ENCODE measurements at places on chromosomes 7 and 10.

GRCh38 chr10:77524281-77524711, 113.3 kb downstream of the KCNMA1 start:
- no peak for DNase-seq

DNA sequence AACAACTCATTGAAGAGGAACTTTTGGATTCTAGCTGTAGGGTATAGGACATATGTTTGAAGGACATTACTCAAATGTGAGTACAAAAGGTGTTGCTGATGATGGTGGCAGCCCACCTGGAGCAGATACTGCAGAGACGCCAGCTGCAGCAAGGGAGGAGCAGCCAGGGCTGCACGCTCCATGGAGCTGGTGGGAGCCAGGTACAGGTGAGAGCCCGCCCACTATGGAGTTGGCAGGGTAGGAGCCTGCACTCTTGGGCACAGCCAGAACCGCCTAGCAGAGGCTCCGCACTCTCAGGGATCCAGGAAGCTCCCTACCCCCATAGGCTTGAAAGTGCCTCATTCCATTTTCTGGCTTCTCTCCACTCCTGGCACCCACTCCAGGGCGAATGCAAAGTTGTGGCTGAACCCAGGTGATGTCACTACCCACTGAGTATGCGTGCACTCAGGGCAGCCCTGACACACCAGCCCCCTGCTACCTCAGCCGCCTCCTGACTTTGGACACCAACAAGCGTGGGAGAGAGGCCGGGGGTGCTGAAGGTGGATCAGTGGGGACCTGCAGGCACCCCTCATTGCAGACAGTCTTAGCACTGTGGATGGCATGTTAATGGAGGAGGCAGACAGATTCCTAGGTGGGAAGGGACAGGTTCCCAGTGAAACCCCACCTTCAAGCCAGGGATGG, 761.1 kb downstream of the IPMK start:
- no peak for DNase-seq

DNA sequence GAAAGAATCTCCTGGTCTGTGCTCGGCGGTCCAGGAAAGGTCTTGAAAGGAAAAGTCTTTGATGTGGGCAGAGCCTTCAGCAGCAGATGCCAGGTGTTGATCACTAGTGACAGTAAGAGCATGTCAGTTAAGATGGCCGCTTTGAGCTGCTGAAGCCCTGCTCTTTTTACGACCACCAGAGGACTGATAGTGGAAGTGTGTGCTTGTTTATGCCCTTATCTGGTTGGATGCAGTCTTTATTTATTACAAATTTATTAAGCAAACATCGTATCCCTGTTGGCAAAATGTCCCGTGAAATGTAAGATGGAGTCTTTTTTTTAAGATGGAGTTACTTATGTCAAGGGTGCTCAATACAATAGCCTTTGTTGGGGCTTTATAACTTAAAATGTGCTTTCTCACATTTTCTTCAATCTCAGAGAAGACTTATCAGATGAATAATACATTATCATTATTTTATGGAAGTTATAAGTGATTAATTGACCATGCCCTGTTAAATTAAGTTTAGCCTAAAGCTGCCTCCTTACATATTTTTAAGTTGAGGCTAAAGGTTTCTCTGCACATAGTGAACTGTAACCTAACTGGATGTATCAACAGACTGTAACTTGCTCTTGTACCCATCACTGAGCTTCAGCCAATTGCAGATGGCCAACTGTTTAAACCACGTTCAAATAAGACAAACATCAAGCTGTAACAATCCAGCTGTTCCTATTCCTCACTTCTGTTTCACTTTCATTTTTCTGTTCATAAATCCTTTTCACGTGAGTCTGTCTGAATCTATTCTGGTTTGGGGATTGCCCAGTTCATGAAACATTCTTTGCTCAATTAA, 97.4 kb upstream of the PIK3CG start:
- DNase-seq = no peak

DNA sequence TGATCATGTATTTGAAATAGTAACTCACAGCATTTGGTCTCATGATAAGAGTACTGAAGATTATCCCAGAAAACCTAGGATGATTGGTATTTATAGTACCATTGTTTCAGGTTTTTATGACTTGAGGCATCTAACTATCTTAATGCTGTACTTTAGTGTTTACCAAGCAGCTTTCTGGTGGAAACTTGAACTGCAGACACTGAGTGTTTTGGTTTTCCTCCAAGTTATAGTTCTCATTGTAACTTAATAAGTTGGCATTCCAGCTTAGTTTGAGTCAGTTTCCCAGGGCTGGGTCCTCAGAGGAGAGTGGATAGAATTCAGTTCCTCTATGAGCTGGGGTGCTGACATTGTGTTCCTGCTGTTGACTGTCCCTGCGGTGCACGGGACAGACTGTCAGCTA, 50.4 kb downstream of the SEC23IP start:
- no peak for DNase-seq

GRCh38 chr10:119478811-119479341, 63.6 kb downstream of the RGS10 start:
- DNase-seq = no peak

DNA sequence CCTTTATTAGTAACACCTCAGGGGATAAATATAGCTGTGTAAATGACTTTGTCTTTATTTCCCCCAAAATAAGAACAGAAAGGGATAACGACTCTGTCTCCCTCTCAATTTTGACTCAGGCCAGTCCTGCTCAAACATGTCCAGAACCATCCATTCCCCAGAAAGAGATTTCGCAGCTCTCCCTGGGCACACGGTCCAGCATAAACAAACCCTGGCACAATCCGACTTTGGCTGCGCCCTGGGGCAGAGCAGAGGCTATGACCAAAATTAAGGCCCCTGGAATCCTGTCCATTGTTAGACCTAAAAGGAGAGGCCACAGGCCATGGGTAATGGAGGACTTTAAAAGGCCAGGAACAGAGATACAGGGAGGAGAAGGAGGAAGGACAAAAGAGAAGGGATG, 99.1 kb downstream of the PRPF18 start:
- no peak for DNase-seq

DNA sequence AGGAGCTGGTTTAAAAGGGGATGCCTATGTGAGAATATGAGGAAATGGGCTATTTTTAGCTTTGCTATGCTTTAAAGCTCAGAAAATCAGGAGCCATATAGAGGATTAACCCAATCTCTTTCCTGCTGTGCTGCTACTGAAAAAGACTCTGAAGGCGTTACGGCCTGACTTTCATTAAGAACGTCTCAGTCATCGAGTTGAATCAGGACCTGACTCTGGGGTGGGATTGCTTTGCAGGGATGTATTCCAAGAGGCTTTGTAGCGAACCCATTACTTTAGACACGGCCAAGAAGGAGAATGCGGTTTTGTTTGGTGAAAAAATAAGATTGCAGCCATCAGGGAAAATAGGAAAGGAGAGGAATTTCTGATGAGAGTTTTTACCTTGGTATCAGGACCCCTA, 426.9 kb downstream of the CCSER2 start:
- DNase-seq = no peak

- DNase-seq = no peak
Measured at GRCh38 chr7:2006921-2007381, 225.8 kb downstream of the MAD1L1 start.

DNA sequence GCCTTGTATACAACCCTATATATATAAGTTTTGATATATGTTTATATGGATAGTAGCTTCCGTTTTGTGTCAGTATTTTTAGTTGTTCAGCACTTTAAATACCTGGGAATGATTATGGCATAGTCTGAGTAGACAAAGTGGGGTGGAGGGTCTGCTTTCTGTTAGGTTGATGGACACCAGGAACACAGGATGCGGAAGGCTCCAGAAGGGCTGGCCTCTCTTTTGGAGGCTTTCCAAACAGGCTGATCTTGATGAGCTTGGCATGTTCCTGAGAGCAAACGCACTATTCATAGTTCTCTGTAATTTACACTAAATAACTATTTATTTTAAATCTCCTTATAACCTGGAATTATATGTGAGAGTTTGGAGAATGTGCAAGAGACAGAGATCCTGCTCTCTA, 12.7 kb downstream of the AKR1E2 start:
- no peak for DNase-seq

GRCh38 chr7:92742186-92742585, 94.2 kb downstream of the CDK6 start:
- DNase-seq = no peak

DNA sequence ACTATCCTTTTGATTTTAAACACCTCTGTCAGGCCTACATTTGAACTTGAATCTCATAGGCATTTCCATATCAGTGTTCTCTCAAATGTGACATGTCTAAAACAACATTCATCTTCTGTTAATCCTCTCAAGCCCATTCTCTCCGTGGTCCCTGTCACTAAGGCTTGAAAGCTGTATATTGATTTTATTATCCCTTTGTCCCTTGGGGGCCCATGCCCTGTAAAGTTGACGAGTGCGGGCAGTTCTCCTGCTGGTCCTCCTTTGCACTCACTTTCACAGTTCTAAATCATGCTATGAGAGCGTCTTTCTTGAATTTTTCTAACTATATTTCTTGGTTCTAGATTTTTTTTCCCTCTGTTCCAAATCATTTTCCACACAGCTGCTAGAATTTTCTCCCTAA, 27.3 kb downstream of the GALNT11 start:
- no peak for DNase-seq

DNA sequence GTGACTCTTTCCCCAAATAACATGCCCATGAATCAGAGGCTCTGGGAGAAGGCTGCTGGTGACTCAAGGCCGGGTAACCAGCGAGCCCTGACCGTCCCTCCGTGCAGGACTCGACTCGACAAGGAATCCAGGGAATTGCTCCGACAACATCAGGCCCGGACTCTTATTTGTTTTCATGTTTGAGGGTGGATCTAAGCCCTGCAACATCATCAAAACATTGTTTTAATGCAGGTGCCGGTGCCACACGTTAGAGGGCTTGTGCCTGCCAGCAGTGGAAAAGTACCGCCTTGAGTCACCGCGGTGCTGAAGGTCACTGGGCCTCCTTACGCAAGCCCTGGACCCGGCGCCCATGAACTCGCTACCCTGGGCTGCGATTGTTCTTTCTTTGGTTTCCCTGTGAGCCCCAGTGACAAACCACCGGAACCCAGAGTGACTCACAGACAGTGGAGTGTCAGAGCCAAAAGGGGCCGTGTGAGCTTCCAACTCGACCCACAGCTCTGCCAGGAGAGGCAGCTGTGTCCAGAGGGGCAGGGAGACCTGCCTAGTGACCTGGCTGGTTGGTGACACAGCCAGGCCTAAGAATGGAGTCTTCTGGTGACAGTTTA, 139.4 kb upstream of the SHH start:
- no peak for DNase-seq

GRCh38 chr10:73991884-73992245, 6.1 kb upstream of the VCL start:
- DNase-seq = peak; percentile 46

DNA sequence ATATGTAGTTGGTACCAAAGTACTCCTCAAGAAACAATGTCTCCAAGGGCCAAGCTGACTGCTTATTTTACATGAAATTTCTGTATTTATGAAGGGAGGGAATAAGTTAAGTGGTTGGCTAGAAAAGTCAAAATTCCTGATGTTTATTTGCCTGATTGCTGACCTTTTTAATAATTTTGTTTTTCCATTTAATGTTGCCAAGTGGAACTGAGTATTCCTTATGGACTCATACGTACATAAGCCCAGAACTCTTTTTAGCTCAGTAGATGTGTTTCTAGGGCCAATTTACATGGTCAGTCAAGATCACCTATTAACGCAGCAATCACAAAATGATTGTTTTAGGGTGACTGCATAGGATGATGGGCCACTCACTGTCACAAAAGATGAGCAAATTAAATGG, 78.3 kb upstream of the FZD8 start:
- no peak for DNase-seq

- no peak for DNase-seq
Measured at GRCh38 chr7:157514306-157514705, 177.5 kb downstream of the DNAJB6 start.

GRCh38 chr7:13072014-13072413, 384.6 kb downstream of the ARL4A start:
- DNase-seq = no peak

- DNase-seq = no peak
Measured at GRCh38 chr7:121180436-121181063, 148.2 kb upstream of the WNT16 start.

DNA sequence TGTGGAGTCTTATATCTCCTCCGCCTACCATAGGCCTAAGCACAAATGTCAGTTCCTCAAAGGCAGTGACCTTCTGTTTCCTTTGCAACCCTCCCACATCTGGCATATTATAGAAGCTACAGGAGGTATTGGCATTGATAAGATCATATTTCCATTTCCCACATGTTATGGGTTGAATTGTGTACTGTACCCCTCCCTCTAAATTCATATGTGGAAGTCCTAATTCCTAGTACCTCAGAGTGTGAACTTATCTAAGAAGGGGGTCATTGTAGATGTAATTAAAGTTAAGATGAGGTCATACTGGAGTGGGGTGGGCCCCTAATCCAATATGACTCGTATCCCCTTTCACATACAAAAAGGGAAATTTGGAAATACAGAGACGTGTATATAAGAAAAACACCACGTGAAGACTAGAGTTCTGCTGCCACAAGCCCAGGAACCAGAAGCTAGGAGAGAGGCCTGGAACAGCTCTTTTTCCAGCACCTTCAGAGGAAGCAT, 6.1 kb upstream of the LAMB4 start:
- DNase-seq = no peak

DNA sequence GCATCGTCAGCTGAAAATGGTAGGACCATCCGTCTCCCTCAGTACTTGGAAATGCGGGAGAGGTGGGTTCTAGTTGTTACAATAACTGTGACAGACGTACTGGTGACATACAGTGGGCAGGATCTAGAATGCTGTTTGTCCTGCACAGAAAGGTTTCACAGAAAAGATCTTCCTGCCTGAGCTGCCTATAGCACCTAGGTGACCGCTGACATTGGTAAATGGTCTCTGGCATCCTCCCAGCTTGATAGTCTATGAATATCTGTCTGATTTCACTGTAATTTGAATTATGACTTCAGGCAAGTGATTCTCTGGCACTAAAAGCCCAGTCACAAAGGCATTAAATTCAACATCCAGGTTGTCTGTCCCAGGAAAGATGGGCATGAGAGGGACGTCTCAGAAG, 38.2 kb upstream of the CCDC3 start:
- DNase-seq = no peak

- DNase-seq = no peak
Measured at GRCh38 chr10:50527442-50528043, 96.2 kb downstream of the SGMS1 start.

DNA sequence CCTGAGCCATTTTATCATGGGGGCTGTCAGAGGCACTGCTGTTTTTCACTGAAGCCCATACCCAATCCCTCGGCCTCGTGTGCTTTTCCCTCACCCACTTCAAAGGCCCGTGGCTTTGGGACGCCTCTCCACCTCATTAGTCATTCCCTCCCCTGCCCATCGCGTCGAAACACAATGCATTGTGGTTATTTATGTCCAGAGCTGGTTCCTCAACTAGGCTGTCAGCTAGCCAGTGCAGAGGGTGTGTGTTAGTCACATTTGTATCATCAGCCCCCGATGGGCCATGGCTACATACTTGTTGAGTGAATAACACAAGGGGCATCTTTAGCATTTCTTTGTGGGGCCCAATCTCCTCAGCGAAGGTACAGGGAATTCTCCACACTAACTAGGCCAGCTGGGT, 3.8 kb upstream of the CRCP start:
- no peak for DNase-seq

GRCh38 chr10:7192831-7193361, 217.9 kb downstream of the SFMBT2 start:
- DNase-seq = peak; percentile 24

GRCh38 chr10:70109064-70109729, 23.4 kb downstream of the AIFM2 start:
- no peak for DNase-seq

- no peak for DNase-seq
Measured at GRCh38 chr10:66822801-66823200, 103.0 kb upstream of the LRRTM3 start.

GRCh38 chr7:130732980-130733930, 752 bp downstream of the KLF14 start:
- DNase-seq = no peak

Measured in activated CD4-positive, alpha-beta T cell treated with anti-CD3 and anti-CD28 coated beads for 1 hour (primary cell).